MG63 (cell line): ENCODE measurements at places on chromosomes 5 and 9.

GRCh38 chr5:8033261-8033660 is 164.3 kb downstream of the MTRR start:
- DNase-seq = no peak

DNA sequence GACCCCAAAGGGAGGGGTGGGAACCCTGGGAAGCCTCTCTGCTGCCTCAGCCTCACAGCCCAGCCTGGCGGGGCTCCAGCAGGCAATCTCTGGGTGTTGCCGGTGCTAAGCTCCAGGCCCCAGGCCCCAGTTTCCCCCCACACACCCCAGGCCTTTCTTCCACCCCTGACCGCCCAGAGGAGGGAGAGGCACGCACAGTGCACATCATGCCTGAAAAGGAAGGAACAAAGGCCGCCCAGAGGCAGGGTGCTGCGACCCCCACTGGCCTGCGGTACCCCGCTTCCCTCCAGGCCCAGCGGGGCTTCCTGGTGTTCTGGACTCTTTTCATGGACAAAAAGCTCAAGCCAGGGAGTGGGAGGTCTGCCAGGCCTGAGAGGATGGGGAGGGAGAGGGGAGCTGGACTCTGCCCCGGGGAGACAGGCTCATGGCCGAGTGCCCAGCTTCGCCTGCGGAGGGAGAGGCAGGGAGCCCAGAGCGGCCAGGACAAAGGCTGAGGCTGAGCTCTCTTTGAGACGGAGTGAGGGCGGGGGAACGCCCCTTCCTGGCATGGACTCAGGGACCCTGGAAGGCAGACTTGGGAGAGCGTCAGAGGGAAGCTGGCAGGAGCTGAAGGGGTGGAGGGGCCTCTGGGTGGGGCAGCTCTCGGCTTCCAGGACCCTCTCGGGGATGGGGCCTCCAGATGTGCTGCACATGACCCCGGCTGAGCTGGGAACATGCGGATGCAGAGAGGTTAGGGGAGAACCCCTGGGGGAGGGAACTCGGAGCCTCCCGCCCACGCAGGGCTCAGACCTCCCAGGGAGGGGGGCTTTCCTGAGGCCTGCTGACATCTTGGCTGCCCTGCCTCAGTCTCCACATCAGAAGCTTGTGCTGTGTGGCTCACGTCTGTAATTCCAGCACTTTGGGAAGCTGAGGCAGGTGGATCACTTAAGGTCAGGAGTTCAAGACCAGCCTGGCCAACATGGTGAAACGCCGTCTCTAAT is 1.8 kb upstream of the ENTPD2 start:
- DNase-seq = peak; percentile 98

- no peak for DNase-seq
These were observed 681 bp upstream of the CHSY3 start for GRCh38 chr5:129903466-129904101.

GRCh38 chr5:176906126-176906525 is 7.0 kb upstream of the HK3 start:
- no peak for DNase-seq

DNA sequence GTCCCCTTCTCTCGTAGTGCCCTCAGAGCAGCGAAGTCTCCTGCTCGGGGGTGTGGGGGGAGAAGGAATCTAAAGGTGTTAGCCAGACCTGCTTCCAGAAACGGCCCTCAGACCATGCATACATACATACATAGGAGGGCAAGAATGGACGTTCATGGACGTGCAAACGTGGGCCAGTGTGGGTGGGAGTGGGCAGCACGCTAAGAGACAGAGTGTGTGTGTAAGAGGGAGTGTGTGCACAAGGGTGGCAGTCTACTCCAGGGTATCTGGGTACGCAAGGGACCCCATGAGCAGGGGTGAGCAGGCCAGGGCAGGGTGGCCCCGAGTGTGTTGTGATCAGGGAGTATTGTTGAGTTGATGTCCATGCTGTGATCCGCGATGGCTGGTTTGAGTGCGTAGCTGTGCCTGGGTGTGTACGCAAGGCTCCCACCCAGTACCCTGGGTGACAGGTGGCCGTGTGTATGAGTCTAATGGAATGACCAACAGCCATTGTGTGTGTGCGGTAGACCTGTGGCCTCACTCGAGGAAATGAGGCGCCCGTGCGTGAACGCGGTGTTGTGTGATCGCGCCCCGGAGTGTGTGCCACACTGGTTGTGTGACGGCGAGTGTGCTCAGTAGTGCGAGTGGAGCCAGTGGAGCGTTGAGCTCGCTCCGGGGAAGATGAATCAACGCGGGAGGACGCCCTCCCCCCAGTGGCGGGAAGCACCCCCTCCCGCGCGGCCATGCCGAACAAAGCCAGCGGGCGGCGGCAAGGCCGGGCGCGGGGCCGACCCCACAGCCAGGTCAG is 826 bp downstream of the GPRIN1 start:
- DNase-seq = peak; percentile 63

DNA sequence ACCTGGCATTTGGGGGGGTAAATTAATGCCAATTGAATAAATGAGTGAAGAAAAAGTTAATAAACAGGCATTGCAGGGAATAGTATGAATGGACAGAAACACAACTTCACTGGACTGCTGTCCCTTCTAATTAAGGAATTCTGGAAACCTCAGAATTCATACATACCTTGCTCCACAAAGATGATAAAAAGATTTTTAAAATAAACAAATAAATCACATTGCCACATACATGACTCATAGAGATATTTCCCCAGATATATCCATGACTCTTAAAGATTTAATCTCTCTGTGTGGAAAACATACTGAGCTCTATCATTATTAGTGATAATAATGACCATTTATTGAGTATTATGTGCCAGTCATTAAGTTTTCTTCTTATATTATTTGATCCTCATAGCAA is 469.0 kb upstream of the MEF2C start:
- DNase-seq = no peak

GRCh38 chr5:62256161-62257019 is 49.6 kb upstream of the KIF2A start:
- no peak for DNase-seq

- no peak for DNase-seq
These were observed 216.9 kb upstream of the TLX3 start for GRCh38 chr5:171092194-171092593.

DNA sequence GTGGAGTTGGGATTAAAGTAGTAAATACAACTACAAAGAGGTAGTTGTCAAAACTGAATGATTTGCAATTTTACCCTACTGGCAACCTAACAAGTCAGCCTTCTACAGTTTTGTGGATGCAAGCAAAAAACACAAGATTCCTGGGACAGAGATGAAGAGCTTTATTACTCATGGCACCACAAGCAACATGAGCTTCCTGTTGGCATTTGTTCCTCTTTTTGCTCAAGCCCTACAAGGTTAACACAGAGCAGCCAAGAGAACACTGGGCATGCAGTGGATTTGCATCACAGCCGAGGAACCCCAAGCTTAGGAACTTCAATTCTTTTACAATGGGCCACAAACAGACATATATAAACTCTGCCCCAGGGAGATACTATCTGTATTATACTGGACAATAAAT is 28.8 kb upstream of the DMAC1 start:
- no peak for DNase-seq

- no peak for DNase-seq
These were observed 65.1 kb upstream of the CCDC152 start for GRCh38 chr5:42691413-42691937.

DNA sequence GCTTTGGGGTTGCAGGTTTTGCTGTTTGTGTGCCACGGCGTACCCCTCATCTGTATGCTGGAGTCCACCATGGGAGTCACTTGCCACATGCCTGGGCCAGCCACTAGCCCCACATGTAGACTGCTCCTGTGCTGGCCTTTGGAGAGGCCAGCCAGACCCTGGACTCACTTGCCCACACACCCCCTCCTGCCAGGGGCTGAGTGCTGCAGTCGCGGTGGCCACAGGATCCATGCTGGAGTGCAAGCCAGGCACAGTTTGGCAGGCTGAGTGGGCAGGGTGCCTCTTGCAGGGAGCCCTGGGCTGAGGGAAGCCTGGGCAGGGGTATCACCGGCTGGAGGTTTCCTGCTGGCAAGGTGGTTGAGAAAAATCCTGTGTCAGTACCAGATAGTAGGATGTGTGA is 25.6 kb upstream of the GCNT1 start:
- DNase-seq = peak; percentile 51

GRCh38 chr5:65391591-65391990 is 90.1 kb downstream of the ADAMTS6 start:
- peak; percentile 9 for DNase-seq

DNA sequence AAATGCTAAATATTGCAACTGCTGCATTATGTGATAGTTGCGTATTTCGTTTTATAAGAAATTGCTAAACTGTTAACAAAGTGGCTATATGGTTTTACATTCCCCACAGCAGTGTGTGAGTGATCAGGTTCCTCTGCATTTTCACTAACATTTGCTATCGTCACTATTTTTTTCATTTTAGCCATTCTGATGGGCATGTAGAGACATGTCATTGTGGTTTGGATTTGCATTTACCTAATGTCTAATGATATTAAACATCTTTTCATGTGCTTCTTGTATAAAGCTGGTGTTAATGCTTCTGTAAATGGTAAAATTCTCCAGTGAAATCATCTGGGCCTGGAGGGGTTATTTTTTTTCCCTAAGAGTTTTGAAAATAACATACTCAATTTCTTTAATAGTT is 61.6 kb downstream of the ERCC6L2 start:
- DNase-seq = no peak

- no peak for DNase-seq
These were observed 3.2 kb downstream of the FCN1 start for GRCh38 chr9:134914501-134914834.

DNA sequence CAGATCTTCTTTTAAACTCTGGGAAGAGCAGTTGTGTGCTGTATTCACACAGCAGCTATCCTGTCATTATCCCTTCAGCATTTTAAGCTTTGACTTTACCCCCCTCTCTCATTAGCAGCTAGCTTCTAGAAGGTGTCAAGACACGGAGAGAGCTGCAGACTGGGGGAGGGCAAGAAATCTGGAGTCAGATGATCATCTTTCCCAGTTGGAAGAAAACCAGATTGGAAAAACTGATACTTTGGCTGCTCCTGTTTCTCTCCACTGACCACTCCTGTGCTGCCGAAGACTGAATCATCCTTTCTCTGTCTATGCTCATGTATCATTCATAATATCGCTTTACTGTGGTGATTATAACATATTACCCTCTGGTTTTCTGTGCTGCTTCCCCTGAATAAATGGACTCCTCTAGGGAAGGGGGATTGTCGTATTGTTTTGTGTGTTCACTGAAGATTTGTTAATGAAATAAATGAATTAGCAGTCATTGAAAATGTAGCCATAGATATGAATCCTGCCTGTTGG is 75.1 kb downstream of the SH3GL2 start:
- no peak for DNase-seq

- DNase-seq = no peak
These were observed 209.4 kb downstream of the DTWD2 start for GRCh38 chr5:118778941-118779340.

DNA sequence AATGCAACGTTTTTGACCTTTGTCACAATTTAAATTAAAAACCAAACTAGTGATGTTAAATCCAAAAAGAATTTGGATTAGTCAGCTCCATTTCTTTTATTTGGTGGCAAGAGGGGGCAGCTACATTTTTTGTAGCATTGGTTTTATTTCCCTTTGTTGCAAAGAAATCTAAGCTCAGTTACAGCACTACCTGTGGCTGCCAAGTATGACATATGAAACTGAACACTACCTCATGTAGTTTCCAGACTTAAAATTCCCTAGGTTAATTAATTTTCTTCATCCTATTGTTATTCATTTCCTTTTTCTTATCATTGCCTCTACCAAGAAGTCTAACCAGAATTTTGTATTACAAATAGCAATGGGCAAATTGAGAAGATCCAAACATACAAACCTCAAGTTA is 393.5 kb downstream of the BRINP1 start:
- no peak for DNase-seq

GRCh38 chr9:116605904-116606341 is 81.2 kb upstream of the TRIM32 start:
- DNase-seq = no peak
